ENCODE measurements at places on chromosomes 13 and 19.

DNA sequence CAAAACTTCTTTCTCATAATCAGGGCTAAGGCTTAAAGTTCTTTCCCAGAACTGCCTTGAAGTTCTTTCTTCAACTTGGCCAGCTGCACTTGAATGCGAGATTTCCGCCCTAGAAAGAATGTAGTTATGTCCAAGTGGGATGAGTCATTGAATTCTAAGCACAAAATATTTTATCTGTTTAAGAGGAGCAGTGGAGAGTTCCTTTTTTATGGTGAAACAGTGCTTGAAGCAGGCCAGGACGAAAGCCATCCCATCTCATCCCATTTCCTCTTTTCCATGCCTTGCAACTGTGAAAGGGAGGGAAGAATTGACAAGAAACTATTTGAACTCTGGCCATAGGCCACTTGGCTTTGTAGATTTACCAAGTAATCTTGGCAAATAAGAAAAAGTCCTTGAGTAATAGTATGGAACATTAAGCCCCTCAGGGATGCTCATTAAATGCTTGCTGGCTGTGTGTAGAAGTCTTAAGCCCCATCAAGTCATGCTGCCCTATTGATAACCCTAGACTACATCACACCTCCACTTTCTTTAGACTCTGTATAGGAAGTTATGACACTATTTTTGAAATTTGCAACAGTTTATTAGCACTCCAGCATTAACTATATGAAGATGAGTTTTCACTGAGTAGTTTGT is 174.5 kb downstream of the KCTD12 start:
- DNase-seq: no peak

- DNase-seq: no peak
Measured at GRCh38 chr13:80586356-80586755, 245.4 kb upstream of the SPRY2 start.

- peak; percentile 49 for DNase-seq
Measured at GRCh38 chr19:2096034-2096479, at the start of gene MOB3A. Gene MOB3A (minus strand): TSS chr19:2096326. CDS start chr19:2078560, 17,766 bp downstream.

DNA sequence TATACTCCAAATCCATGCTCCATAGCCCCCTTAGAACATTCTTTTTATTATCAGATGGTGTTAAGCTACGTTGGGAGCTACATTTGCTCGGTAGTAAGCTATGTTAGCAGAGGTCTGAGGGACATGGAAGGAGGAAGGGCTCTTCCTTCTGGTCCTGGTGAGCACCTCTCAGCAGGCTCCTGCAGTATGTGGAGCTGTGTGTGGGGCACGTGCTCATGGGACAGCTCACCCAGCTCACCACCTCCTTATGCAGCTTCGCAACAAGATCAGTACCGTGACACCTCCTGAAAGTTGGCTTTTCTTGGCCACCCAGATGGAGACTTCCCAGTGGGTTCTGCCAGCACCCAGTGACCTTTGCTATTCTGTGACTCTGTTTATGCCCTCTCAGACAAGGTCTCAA is 400.5 kb upstream of the SLC10A2 start:
- DNase-seq: no peak

GRCh38 chr13:40160618-40161350 is 505.3 kb downstream of the COG6 start:
- no peak for DNase-seq

GRCh38 chr19:10074153-10074552 is 12.0 kb upstream of the SHFL start:
- DNase-seq: no peak

GRCh38 chr19:46133101-46133627 is 8.7 kb upstream of the IGFL3 start:
- DNase-seq: no peak

DNA sequence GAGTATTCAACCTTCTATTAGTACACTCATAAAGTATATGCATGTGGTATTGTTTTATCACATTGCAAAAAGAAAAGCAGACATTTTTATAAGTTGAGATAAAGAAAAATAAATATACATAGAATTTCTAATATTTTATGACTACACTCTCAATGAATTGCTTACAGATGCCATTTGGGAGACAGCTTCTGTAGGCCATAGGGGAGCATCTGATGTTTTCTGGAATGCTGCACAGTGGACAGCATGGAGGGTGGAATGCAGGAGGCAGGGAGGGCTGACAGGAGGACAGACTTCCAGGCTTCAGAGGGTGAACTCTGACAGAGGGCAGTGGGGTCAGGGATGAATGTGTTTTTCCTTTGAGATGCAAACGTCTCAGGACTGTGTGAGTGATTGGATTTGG is 45.8 kb downstream of the MIPEP start:
- DNase-seq: no peak

GRCh38 chr13:44760434-44760833 is 184.3 kb upstream of the TSC22D1 start:
- no peak for DNase-seq

DNA sequence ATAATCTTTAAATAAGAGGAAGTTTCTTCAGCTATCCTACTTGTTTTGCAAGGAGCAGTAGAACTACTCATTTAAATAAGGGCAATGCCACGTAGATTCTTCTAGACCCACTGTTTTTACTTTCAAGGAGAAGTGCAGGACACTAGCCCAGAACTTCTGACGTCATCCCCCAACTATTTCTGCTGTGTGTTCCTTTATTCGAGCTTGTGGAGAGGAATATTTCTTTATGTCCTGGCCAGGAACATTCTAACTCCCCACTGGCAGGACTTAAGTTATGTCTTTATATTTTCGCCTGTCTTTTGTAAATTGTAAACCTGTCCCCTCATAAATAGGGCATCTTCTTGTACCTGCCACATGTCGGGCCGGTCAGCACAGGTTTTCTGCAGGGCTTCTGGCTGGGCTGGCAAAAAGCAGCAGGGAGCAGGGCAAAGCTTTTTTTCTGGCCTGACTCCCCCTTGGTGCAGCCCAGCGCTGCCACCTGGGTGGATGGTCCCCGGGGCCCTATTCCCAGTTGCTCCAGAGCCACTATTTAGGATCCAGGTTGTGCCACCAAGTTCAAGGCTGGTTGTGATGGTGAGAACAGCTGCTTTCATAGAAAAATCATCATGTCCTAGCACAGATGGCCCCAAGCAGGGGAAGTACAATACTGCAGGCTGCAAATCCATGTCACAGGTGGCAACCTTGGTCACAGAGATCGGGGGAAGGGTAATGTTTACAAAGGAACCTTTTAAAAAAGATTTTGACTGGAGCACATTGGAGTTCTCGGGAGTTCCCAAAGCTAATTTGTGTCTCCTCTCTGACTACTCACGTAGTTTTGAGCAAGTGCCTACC is 1.8 kb downstream of the MBNL2 start:
- no peak for DNase-seq

- DNase-seq: no peak
Measured at GRCh38 chr13:110506396-110506795, 55.1 kb downstream of the RAB20 start.

DNA sequence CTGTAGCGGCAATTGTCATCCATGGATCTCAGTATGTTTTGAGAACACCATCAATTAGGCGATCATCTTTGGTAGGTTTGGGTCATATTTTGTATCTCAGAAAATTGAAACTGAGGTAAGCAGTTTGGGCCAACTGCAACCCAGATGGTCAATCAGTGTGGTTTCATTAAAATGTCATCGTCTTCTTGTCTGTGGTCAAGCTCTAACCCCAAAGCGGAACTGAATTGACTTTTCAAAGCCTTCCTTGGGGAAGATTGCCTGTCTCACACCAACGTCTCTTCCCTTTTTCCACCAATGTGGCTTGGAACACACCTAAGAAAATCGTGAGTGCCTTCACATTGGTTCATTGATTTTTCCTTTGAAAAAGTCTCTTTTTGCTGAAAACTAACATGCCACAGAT is 56.3 kb upstream of the UBAC2 start:
- DNase-seq: no peak

DNA sequence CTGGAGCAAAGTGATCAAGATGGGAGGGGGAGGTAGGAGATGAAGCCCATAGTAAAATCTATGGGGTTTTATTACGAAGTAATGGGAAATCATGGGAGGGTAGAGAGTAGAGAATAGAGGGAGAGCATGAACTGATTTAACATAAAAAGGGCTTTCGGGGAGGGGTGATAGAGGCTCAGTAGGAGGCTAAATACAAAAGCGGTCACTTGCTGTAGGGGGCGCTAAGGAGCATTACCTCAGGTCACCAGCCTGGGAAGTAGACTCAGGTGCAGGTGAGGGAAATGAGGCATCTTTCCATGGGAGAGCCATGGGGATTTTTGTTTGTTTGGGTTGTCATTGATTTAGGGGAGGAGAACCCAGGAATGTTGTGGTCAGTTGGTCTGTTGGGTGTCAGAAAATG is 14.1 kb downstream of the KRTDAP start:
- no peak for DNase-seq

DNA sequence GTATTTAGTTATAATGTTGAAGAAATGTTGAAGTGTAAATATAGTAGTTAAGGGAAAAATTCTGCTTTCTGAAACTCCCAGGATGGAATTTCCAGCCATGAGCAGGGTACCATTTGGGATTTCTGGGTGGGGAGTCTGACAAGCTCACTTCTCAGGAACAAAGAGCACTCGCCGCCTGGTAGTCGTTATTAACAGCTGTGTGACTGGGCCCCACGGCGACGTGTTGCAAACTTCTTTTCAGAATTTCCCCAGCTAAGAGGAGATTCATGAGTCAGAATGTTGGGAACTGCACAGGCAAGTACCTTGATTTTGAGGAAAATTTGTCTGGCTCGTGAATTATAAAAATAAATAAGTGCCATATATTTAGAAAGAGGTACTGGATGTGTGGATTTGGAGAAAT is 103.7 kb downstream of the LACC1 start:
- no peak for DNase-seq

- no peak for DNase-seq
Measured at GRCh38 chr19:39038098-39038497, 5.7 kb upstream of the FBXO27 start.

DNA sequence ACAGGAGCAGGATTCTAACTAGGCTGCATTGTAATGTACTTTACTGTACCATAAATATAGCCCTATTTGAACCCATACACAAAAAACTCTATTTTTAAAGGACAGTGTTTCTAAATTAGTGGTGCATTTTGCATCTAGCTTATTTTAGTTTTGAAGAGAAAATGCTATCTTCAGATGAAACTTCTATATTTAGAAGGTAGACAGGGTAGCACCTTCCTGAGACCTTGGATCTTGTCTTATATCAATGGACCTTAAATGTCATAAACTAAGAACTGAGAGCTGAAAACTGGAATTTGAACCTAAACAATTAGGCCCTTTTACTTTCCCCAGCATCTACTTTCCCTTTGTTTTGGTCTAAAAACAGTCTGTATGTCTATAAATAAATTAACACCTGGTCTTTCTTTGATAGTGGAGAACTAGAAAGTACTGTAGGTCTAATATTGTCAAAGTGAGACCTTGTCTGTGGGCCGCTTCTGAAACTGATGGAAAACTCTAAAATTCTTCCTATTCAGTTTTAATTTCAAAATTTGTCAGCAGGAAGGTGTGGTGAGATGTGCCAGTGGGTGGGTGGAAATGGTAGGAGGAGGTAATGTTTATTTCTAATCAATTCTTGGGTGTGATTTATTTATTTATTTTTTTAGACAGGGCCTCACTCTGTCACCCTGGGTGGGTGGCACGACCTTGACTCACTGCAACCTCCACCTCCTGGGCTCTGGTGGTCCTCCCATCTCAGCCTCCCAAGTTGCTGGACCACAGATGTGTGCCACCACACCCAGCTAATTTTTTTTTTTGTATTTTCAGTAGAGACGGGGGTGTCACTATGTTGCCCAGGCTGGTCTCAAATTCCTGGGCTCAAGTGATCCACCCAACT is 10.1 kb downstream of the COG3 start:
- DNase-seq: no peak

- no peak for DNase-seq
Measured at GRCh38 chr13:47233734-47234133, 336.9 kb upstream of the HTR2A start.
